Stimulated activated CD4-positive, alpha-beta T cell treated with anti-CD3 and anti-CD28 coated beads, Interleukin-1b, Interleukin-23, amount 100 ng/mL, for 1 hour (primary cell): ENCODE measurements at places on chromosomes 11 and 22.

DNA sequence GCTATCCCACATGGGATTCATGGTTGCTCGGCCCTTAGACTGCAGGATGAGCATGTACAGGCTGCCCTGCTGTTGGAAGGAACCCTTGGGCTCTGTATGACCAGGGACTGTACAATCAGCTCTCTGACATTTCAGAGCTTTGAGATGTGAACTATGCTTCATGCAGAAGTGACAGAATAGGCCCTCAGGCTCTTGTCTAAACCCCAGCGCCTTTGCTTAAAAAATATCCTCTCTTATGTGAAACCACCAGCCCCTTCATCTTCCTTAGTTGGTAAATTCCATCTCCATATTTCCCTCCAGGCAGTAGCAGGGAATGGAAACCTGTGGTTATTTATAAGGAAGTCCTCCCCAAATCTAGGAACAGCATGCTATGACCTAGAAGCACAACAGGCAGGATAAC lies 78.9 kb upstream of the PLET1 start:
- DNase-seq: no peak

GRCh38 chr11:2762031-2762380 lies 62.2 kb upstream of the KCNQ1OT1 start:
- DNase-seq: no peak

DNA sequence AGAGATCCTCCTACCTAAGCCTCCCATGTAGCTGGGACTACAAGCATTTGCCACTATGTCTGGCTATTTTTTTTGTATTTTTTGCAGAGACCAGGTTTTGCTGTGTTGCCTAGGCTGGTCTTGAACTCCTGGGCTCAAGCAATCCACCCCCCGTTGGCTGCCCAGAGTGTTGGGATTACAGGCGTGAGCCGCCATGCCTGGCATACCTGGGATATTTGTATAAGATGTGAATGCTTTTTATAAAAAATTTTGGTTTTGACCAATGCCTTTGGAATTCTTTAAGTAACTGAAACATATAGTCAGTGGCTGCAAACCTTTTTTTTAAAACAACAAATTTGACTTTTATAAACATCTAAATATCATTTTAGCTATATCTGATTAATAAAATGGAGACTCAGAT lies 42.4 kb downstream of the ADAMTS8 start:
- no peak for DNase-seq

GRCh38 chr11:11142430-11142829 lies 210.6 kb downstream of the CSNK2A3 start:
- no peak for DNase-seq

DNA sequence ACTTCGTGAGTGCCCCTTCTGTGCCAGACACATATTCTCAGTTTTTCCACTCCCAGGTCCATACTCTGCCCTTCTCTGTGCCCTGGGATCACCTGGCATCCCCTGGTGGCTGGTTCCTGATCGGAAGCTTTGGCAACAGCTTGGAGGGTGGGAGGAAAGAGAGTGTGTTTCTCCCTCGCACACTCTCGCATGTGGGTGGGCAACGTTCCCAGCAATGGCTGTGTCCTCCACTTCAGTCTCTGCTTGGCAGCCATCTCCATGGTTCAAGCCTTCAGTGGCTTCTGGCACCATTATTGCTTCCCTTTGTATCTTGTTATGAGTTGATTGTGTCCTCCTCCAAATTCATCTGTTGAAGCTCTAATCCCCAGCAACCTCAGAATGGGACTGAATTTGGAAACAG lies 342.7 kb upstream of the SYN3 start:
- no peak for DNase-seq

DNA sequence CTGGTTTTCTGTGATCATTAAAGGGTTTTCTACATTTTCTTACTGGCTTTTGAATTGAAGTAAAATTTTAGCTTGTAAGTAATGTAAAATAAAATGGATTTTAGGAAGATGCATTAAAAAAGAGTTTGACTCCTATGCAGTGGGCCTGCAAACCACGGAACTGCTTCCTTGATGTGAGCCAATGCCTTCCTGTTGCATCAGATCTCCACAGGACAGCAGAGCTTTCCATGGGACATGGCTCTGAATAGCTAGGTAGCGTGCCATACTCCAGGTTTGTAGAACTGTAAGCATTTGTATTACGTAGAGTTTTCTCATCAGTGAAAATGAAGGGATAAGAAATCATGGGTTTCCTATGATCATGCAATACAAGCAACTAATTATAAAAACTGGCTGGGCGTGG lies 133.4 kb downstream of the SWAP70 start:
- no peak for DNase-seq

DNA sequence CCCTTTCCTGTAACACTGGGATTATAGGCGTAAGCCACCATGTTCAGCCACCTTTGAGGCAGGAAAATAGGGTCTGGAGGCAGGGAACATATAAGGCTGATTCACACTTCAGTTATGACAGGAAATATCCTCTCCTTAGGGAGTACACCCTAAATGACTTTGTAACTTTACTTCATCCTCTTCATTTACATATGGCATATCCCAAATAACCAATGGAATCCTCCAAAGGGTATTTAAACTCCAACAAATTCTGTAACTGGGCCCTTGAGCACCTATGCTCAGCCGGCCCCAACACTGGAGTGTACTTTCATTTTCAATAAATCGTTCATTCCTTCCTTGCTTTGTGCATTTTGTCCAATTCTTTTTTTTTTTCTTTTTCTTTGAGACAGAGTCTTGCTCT lies 1.6 kb upstream of the KAT5 start:
- no peak for DNase-seq
